8988T (cell line): ENCODE measurements at places on chromosomes 4 and X.

GRCh38 chrX:149825424-149825823, 43.7 kb downstream of the MAGEA9 start:
- DNase-seq, result no peak

DNA sequence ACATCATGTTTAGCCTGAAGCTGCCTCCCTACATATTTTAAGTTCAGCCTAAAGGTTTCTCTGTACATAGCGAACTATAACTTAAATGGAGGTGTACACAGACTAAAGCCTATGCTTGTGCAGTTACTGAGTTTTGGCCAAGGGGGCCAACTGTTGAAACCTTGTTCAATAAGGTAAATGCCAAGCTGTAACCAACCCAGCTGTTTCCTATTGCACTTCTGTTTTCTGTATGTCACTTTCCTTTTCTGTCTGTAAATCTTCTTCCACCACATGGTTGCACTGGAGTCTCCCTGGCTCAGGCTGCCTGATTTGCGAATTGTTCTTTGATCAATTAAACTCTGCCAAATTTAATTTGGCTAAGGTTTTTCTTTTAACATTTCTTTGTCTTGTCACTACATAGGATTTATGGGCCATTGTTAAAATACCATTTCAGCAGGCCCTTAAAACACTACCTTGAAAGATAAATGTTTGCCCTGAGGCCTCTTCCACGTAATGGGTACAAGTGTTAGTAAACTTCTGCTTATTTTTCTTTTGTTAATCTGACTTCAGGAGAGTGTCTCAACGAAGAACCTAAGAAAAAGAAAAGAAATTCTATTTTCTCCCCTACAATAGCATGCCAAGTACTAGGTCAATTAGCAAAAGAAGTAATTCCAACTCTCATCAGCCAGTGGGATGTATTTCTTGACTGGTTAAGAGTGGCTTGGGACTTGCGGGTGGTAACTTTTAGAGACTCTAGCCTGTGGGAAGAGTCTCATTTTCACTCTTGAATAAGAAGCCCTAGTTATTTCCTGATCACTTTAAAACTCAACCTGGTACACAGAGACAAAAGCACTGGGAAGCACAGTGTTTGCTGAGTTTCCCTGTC, 45.7 kb upstream of the PRSS12 start:
- no peak for DNase-seq

- DNase-seq, result no peak
Observed at GRCh38 chrX:153744210-153745066, 19.6 kb upstream of the PLXNB3 start.

- DNase-seq, result no peak
Observed at GRCh38 chr4:186078981-186079638, 10.2 kb downstream of the TLR3 start.

GRCh38 chr4:76308548-76308947, 2.0 kb downstream of the STBD1 start:
- DNase-seq, result no peak

DNA sequence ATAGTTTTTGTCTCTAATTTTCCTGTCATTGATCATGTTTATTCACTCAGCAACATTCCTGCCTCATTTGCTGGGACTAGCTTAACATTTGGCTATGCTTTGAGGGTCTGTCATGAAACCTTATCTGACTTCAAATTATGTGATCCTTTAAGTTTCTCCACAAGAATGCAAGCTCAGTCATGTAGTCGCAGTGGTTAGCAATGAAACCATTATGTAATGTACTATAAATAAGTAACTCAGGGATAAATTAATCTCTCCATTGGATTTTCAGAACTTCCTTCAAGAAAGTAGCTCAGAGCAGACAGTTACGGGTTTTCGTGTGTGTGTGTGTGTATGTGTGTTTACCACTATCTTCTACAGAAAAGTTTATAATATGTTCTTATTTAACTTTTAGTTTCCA, 993.6 kb downstream of the ADGRL3 start:
- DNase-seq, result no peak

DNA sequence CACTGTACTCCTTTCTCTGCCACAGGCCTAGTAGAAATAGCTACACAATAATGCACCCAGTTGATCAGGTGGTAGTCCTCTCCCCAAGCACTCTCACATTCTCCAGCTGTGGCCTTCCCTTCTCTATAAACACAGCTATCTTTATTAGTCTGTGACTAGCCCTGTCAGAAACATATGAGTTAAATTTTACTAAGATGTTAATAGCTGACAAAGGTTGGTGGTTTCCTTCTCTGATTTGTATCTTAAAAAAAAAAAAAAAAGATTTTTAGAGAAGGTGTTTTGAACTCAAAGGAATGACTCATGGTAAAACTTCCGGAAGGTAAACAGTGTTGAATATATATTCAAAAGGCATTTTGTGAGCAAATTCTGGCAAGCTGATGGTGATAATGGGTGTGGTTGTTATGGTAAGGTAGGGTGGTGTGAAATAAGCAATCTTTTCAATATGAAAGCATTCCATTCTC, 327.4 kb downstream of the PPP3CA start:
- no peak for DNase-seq

DNA sequence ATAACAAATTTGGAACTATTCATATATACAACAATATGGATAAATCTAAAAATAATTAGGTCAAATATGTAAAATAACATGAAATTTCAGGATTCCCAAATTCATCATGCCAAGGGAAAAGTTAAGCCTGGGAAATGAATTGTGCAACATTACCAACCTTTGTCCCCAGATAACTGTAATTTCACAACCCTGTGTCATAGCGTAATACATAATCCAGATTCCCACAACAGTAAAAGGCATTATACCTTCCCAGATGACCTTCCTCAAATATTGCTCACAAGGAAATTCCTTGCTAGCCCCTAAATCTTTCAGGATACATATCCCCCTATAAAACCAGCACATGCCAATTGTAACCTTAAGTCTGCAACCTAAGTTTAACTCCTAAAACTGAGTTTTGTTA, 32.9 kb upstream of the RAB40A start:
- no peak for DNase-seq

GRCh38 chr4:68700152-68700551, 29.7 kb upstream of the UGT2B15 start:
- no peak for DNase-seq

- no peak for DNase-seq
Observed at GRCh38 chrX:151973851-151974335, 583 bp downstream of the GABRE start.

DNA sequence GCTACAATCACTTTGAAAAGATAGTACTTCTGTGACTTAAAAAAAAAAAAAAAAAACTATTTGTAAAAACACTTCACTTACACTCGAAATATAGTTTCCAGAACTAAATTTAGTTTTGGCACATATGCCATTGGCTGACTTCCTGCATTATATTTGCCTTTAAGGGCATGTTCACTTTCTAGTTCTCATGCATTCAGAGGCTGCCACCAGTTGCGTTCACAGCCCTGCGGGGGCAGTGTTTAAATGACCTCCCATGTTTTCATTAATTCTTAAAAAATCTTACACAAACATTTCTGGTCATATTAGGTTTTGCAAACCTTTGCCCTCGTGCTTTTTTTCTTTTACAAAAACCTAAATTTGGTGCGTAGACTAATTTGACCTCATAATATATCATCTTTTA, 12.4 kb upstream of the ARHGAP6 start:
- no peak for DNase-seq

GRCh38 chr4:10077483-10078335, 38.9 kb downstream of the WDR1 start:
- DNase-seq, result peak; percentile 32

DNA sequence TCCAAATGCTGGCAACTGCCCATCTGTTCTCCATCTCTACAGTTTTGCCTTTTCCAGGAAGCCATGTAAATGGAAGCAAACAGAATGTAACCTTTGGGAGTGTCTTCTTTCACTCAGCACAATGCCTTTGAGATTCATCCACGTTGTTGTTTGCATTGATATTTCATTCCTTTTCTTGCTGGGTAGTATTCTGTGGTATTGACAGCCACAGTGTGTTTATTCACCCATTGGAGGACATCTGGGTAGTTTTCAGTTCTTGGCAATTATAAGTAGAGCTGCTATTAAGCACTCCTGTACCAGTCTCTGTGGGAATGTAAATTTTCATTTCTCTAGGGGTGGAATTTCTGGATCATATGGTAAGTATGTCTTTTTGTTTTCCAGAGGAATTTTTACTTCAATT, 194.3 kb upstream of the RPS6KA3 start:
- no peak for DNase-seq

GRCh38 chr4:40897557-40898203, 147.9 kb downstream of the NSUN7 start:
- peak; percentile 71 for DNase-seq

DNA sequence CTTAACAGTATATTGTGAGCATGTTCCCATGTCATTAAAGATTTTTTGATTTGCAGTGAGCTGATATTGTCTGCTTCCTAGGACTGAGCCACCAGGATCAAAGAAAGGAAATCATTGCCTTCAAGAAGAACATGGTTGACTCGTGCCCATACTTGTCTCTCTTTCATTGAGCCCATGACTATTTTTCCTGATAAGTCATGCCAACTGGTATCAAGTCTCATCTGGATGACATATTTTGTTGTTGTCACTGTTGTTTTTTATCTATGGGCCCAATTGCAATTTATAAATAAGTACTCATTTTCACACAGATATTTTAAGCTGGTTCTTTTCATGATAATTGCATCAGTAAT, 10.2 kb upstream of the RHOH start:
- DNase-seq, result no peak

- DNase-seq, result no peak
Observed at GRCh38 chrX:49202022-49202421, 2.0 kb upstream of the SYP start.

GRCh38 chr4:32002037-32002747, 1282.0 kb downstream of the PCDH7 start:
- no peak for DNase-seq

DNA sequence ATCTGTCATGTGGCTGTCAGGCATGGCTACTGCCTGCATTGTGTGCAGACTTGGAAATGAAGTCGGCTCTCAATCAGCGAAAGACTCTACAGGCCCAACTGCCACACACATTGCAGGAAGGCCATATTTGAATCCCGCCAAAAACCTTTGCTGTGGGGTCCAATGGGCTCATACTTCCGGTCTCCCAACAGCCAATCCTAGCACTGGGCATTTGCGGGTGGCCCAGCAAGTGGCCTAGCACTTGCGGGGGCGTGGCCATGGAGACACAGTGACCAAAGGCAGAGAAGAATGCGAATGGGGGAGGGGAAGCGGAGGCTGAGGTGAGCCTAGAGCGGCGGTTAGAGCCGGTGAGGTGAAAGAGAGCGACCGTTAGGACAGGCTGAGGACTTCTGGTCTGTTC, at the start of gene OTUD6A:
OTUD6A (plus strand) TSS at position 382 of the 400 bp plus-strand sequence. CDS start 68 bp downstream, outside the sequence.
- no peak for DNase-seq

DNA sequence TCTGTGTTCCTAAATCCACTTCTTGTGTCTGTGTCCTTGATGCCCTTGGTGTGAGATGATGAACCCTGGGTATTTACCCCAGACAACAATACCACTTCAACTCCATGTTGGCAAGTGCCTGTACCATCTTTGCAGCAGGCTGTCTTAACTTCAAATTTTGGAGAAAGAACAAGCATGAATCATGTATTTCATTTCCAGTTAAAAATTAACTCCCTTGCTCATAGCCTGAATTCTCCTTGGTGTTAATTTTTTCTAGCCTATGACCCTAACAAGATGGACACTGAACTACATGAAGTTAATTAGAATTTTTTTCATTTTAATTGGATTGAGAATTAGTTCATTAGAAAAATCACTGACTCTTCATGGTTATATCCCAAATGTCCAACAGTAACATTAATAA, 267.8 kb upstream of the INTU start:
- DNase-seq, result no peak

DNA sequence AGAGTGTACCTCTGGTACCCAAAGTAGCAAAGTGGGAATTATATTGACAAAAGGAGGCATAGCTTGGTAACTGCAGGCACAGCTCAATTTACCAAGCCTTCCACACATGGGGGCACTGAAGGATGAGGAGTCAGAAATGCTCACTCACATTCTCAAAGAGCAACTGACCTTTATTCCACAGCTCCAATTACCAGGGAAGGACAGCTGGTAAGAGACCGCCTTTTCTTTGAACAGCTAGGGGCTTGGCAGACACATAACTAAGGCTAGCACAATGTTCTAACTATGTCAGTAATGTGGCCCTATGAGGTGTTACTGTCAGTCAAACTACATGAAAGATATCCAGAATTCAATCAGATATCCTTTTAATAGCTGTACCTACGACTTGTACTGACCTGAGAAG, 20.5 kb upstream of the STS start:
- DNase-seq, result no peak

GRCh38 chr4:85246055-85246454, 228.9 kb upstream of the ARHGAP24 start:
- DNase-seq, result no peak

- DNase-seq, result no peak
Observed at GRCh38 chr4:41437111-41437536, 100.8 kb upstream of the LIMCH1 start.

GRCh38 chr4:103011378-103012025, 8.0 kb downstream of the SLC9B1 start:
- DNase-seq, result no peak

DNA sequence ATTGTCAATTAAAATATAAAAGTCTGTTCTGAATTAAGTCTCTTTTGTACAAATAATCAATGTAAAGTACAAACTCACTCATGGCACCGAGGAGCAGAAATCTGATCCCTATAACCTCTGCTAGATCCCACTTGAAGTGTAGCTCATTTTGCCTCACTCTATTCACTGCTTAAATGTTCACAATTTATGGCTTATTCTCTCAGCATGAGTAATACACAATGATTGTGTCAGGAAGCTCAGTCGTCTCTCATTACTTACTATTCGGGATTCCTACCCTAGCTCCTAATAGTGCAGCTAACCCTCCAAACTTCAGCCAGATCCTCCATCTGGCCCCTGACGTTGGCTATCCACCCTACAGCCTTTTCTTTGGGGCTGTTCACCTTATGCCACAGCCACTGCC, 4.7 kb upstream of the AMMECR1 start:
- no peak for DNase-seq

DNA sequence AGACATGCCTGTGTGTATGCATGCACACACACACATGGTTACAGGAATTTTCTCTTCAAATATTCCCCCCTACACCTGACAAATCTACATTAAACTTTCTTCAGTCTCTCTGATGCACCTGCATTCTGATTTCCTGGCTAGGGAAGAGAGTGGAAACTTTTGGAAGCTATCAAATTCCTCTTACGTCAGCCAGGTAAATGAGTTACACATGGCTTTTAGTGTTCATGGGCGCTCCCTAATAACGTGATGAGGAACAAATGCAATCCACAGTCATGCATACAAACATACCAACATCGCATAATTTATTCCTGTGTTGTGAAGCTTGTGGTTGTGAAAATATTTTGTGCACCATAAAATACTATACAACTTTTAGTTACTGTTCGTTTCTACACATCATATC, 34.9 kb downstream of the BMP3 start:
- DNase-seq, result no peak

DNA sequence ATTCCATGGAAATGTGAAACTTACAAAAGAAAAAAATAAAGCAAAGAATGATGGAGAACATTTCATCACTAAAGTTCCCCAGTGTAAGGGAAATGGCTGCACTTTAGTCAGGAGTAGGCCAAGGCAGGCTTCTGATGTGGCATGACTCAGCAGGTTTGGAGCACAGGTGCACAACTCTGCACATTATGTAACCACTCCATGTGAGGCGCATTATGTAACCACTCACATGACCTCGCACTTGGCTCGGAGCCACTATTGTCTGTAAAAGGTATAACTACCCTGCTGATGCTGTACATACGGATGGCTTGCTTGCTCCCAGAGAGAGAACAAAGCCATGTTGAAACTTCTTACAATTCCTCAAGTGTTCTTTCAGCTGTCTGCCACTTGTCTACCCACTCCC, 727.6 kb downstream of the TRAM1L1 start:
- no peak for DNase-seq
